ENCODE measurements at places on chromosomes 6 and 20. TPM values are rescaled to one million over a fixed set of nuclear protein-coding genes. Genes with fewer than 3 reads are reported as not detected.

The TCF15 gene
- total RNA-seq: not detected

The IRF4 gene
- 129 TPM for total RNA-seq

- no peak for DNase-seq
These were observed 343.1 kb downstream of the TFAP2A start for GRCh38 chr6:10071631-10072220.

GRCh38 chr20:59411589-59411988 is 111.2 kb downstream of the EDN3 start:
- no peak for DNase-seq
